NCI-H187 treated with DMSO at 0.1 percent for 48 hours (cell line): ENCODE measurements at places on chromosomes 5 and 9.

DNA sequence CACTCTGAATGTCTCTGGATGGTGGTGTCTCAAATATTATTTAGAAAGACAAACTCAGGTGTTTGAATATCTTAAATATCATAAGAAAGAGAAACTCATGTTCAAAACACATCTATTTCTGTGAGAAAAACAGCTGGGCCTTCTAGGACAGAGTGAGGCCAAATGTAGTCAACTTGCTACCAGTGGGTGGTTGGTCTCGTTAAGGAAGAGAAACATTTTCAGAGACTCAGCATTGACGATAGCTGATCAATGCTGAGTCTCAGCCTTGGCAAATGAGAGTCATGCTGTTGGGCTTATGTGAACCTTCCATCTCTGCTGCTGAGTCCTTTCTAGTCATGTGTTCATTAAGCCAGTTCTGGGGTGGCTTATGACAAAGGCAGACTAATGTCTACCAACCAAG, 418.0 kb downstream of the CETN3 start:
- DNase-seq = no peak

DNA sequence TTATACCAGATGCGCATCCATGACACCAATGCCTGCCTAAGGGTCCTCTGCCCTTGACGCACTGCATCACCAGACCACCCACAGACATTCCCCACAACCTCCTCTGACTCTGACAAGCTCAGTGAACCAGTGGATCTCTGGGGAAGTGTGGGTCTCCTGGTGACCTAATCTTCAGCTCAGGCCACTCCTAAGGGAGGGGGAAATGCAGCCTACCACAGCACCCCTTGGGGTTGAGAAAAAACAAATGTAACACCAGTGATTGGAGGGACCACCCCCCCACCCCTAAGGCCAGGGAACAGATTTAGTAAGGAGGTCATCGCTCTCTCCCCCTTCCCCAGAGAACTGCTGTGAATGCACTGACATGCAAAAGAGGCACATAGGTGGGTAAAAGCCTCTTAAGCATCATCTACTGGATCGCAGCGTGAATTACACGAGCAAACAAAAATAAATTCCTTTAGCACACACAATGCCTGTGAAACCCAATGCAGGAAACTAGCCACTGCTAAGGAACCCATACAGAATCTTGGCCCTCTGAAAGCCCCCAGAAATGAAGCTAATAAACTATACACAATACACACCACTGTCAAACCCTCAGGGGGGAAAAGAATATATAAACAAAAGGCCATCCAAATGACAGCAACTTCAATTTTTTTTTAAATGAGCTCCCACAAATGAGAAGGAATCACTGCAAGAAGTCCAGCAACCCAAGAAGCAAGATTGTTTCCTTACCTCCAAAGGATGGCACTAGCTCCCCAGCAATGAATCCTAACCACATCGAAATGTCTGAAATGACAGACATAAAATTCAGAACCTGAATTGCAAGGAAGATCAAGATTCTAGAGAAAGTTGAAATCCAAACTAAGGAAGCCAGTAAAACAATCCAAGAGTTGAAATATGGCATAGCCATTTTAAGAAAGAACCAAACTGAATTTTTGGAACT, 513.7 kb upstream of the PTGER4 start:
- no peak for DNase-seq

DNA sequence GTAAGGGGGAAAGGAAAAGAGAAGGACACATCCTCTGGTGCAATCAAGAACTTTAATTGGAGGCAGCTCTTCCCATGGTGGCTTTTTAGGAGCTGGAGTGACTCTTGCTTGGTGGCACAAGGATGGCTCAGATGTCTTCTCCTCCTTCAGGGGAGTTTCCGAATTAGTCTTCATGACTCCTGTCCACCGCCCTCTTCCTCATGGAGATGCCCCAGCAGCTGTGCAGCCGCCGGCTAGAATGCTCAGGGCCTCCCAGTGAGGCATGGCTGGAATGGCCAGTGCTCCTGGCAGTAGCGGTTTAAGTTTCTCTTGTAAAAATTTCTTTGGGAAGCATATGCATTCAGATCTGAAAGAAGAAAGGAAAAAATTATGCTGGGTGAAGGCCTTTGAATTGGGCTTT, 8.8 kb upstream of the TEX53 start:
- DNase-seq = no peak

GRCh38 chr5:68872088-68872839, 221.6 kb upstream of the SLC30A5 start:
- no peak for DNase-seq

DNA sequence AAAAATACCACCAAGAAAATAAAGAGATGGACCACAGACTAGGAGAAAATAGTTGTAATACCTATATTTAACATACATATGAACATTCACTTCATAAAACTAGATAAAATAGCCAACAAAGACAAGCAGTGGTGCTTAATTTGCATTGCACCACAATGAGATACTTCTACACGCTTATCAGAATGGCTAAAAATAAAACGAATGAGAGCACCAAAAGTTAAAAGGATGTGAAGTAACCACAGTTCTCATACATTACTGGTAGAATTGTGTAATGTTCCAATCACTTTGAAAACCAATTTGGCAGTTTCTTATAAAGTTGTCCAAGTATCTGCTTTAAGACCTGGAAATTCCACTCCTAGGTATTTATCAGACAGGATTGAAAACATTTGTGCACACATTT, 198.9 kb upstream of the SGCD start:
- no peak for DNase-seq

- DNase-seq = no peak
Observed at GRCh38 chr9:16145196-16145950, 592.5 kb downstream of the CCDC171 start.

DNA sequence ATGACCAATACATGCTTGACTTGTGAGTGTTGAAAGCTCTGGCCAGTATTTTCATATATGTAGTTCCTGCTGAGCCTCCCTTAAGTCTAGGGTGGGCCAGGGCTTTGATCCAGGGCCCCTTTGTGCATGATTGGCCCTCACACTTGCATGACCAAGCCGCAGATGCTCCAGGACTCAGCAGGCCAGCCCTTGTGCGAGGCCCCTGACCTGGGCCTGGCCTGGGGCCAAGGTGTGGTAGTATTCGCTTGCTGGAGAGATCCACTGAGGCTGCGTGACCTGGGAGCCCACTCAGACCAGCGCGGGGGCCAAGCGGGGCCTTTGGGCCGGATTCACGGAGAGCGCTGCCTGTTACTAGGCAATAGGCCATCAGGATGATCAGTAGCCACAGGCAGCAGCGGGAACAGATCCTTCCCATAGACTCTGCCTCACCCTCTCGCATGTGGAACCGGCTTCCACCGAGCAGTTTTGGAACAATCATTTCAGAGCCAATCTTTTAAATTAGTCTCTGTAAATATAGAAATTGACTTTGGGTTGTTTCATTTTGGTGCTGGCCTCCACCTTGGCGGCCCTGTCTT, 79.0 kb upstream of the PTCH1 start:
- no peak for DNase-seq

DNA sequence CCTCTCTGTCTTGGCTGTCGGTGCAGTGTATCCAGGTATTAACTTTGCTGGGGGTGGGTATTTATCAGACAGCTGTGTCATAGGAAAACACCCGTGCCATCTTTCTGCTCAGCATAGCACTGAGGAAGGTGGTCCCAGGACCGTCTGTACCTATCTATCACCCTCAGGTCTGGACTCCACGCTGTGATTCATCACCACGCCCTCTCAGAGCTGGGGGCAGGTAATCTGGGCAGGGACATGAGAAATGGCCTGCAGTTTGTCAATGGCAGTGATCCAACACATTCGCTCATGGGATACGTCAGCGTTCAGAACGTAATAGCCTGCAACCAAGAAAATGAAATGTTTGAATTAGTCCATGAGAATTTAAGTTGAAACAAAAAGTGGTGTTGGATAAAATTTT, 151.6 kb upstream of the MAP1B start:
- DNase-seq = no peak

DNA sequence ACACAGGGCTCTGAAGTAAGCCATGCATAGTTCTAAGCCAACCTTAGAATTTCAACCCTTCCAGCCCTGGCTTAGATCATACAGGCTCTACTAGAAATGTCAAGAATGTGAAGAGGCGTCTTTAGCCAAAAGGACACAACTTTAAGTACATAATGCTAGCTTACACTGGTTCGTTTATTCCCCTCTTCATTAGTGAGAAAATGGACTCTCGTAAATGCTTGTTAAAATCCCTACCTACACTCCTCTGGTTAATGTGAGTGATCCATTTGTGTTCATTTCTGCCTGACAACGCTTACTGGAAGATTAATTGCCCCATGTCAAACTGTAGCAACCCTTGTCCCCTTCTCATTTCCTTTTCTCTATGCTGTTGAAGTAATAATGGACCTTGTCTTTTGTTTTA, 149.3 kb upstream of the POU5F2 start:
- peak; percentile 95 for DNase-seq

DNA sequence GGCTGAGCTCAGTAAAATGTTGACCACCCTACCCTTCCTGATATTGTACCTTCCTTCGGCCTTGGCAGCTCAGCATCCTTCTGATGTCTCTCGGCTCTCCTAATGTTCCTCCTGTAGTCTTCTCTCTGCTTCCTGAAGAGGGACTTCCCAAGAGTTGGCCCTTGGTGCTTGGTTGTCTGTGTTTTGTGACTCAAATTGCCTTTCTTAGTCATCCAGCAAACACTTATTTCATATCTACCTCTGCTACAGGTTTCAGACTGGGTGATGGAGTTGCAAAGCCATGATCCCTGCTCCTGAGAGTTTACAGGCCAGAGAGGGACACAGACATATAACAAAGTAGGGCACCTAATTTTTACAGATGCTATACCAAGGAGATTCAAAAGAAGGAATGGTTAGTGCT, 70.1 kb downstream of the SV2C start:
- no peak for DNase-seq

DNA sequence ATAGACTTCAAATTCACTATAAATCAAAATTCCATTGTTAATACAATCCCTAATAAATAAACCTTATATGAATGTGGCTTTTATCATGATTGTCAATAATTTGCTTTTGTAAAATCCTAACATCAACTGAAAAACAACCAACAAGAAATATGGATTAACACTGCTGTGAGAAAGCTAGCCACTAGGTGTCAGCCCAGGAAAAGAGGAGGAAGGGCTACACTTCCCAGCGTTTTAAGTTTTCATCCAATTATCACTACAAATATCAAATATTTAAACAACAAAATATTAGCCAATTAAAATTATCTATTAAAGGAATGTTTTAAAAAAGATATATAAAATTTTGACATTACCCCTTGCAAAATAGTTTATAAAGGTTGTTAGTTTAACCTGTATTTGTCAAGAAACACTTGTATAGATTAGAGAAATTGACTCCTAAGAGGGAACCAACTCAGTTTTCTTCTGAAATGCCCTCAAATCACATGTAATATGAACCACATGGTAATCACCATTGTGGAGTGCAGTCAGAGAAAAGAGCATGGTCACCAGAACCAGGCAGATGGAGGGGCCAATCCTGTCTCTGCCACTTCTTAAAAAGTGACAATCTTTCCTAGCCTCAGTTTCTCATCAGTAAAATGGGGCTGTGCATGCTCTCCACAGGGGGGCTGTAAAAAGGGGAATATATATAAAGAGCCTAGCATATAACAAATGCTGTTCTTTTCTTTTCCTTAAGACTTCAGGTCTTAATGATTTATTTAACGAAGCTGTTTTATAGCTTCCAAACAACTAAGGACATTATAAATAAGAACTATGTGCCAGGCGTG, 188.2 kb downstream of the CRB2 start:
- DNase-seq = no peak

DNA sequence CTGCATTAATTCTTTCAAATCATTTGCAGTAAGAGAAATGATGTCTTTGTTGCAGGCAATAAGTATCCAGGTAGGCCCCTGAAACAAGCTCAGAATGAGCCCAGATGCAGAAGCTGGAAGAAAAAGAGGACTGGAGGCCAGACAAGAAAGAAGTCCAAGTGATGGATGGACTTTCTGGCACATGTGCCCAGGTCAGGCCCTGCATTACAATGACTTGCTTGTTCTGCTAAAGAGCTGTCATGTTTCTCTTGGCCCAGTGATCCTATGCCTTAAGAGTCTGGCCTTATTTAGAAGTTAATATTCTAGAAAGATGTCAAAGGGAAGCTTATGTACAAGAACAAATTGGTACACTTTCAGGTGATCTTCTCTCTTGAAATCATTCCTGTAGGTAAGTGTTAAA, 64.8 kb downstream of the DPYSL3 start:
- DNase-seq = no peak

- DNase-seq = no peak
Observed at GRCh38 chr5:53323943-53324642, 156.3 kb upstream of the FST start.

GRCh38 chr9:37436540-37436939, 14.0 kb downstream of the GRHPR start:
- DNase-seq = no peak

GRCh38 chr5:61340775-61341361, 8.8 kb downstream of the ZSWIM6 start:
- no peak for DNase-seq

DNA sequence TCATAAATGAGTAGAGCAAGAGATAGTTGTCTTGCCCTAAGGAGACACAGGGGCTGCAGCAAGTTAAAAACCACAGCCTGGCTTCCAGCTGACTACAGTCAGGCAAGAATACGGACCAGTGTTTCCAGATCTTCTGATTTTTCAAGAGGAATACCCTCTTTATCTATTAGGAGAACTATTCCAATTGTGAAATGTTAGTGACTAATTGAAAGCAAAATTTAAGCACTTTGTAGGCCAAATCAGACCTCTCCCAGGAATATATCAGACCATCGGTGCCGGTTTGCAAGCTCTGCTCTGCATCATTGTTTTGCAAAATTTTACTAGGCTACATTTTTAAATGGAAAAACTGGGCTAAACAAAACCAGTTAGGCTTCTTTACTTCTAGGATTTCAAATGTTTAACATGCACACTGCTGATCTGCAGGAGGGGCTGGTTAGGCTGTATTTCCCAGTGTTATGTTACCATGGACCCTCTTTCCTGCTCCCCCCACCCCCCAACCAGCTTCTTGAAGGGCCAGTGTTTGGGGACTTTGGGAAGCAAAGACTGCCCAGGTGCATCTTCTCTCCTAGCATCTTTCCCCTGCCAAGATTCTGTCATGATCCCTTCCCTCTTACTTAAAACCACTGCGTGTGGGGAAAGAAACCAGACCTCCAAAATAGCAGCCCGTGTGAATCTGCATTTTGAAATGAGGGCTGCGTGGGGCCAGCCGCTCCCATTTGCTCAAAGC, 1.1 kb upstream of the ARSI start:
- no peak for DNase-seq

GRCh38 chr5:168778536-168778935, 199.4 kb upstream of the PANK3 start:
- no peak for DNase-seq

DNA sequence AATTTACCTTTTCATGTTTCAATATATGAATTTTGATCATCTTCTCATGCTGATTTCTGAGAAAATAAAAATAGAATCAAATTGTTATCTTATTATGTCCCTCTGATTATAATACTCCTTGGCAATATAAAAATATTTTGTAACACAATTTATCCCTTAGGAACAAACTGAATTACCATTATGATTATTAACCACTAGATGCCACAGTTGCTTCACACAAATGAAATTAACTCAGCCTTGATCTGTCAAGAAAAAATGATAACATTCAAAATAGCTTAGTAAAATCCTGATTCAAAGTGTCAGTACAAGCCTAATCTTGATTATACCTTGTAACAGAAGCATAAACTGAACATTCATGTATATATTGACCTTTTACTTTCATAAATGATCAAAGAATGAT, 4.8 kb upstream of the CHSY3 start:
- DNase-seq = no peak
